ENCODE measurements at places on chromosomes 13 and 19.

GRCh38 chr13:35711909-35712308, 235.4 kb upstream of the MAB21L1 start:
- DNase-seq = no peak

DNA sequence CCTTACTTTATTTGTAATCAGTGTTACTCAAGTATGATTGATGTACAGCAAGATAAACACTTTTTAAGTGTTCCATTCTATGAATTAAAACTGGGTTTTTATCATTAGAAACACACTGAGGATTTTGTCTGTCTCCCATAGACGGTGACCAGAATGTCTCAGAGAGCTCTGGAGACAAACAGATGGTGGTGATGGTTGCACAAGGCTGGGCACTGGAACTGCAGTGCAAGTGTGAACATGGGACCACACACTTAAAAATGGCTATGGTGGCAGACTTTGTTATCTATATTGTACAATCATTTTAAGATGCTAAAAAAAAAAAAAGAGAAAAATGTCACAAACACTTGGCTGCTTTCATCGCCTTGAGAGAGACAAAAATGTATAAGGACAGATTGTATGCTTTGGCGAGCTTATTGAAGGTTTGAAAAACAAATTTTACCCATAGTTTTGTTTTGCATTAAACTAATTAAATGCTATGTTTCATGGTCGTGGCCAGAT, 273.0 kb downstream of the SHISA2 start:
- DNase-seq = no peak

DNA sequence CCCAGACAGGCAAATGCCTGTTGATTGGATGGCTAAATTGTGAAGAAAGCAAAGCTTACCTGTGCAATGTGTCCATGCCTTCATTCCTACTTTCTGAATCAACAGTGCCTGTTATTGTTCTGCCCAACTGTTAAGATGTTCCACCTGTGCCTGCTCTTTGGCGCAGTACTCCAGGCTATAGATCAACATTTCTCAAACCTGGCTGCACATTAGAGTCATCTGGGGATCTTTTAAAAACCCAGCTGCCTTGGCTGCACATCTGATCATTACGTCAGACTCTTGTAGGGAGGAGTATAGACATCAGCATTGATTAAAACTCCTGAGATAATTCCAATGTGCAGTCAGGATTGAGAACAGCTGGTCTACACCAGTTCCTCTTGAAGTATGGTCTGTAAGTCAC, 16.2 kb upstream of the CPB2 start:
- DNase-seq = no peak

- DNase-seq = no peak
Measured at GRCh38 chr13:52713894-52714293, 25.7 kb downstream of the CNMD start.

DNA sequence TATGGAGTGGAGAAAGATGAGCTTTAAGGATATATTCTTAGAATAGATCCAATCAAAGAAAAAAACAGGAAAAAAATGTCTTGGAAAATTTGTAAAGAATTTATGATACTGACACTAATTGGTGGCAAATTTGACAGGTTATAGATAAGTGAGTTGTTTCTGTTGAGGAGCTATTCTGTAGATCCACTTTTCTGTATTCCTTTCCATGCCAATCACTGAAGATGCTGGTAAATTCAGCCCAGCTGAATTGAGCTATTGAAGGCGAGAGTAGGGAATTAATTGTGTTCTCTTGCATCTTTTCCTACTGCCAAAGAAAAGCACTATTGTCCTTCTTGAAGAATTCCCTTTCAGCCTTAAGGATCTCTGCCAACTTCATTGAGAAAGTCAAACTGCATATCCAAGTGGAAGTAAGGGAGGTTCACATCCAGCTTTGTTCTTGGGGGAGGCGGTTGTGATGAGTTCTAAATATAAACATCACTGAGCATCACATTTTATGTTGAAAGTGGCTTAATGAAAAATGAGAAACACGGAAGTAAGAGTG, 113.1 kb downstream of the PCDH9 start:
- no peak for DNase-seq

GRCh38 chr13:91312324-91312723, 35.2 kb upstream of the MIR17HG start:
- DNase-seq = no peak

DNA sequence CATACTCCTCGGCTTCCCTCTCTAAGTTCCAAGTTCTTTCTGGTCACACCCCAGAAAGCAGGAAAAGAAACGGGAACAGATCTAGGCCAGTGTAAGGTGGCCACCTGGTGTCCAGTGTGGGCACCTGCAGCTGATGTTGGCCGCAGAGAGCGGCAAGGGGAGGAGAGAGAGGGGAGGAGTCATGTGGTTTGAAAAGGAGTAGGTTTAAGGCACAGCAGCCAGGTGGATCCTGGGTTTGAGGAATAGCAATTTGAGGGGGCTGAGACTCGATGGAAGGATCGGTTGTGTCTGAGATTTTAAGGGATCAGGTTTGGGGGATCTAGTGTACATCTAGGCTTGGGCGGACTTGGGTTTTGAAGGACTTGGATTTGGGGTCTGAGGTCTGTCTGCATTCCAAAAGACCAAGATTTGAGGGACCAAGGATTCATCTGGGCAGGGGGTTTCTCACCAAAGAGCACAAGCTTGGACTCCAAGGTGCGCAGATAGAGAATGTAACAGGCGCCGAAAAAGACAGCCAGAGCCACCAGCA, 1.2 kb downstream of the RABAC1 start:
- peak; percentile 41 for DNase-seq

GRCh38 chr19:31058676-31059340, 290.4 kb downstream of the TSHZ3 start:
- no peak for DNase-seq

- DNase-seq = no peak
Measured at GRCh38 chr13:67101730-67102467, 128.2 kb downstream of the PCDH9 start.

DNA sequence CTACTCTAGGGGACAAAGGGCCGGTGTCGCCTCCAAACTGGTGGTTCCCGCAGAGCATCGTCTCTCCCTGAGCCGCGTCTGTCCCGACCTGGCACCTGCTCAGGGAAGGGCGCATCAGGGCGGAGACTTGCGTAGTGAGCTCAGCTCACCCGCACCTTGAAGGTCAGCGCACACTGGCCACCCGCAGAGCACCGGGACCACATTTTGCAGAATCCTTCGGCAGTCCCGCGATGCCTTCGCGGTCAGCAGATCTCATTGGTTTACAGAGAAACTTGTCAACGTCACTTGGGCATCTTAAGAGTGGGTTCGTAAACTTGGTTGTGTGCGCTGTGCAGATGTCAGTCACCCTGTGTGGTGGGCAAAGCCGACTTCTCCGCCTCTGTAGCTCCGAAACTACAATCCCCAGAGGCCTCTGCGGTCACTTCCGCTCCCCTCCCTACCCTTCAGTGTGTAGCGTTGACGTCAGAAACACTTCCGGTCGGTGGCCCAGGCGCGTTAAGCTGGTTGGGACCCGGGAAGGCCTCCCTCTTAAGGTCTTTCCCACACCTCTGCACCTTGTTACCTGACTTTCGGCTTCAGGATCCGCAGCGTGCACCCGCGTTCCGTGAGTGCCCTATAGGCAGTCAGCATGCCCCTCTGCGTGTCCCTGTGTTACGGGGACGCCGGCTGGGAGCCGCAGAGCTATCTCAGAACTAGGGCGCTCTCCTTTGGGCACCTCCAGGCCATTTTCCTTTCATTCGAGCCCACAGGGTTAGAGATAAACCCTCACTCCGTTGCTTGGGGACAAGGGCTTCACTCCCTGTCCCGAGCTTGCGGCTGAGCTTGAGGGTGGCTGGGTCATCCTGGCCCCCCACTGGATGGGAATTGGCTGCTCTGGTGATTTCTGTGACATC, 36.5 kb upstream of the ZNF527 start:
- peak; percentile 76 for DNase-seq

DNA sequence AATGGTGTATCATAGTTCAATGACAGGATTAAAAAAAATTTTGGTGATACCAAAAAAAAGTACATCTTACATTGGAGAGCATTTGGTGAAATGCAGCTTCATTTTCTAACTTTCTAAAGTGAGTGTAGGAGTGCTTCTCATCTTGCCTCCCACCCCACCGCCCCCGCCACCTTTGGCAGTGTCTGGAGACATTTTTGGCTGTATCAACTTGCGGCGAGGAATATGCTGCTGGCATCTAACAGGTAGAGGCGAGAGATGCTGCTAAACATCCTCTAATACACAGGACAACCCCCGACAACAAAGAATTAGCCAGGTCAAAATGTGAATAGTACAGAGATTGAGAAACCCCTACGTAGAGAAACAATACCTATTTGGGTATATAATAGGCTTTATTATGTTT, 1.7 kb downstream of the DLEU7 start:
- no peak for DNase-seq

DNA sequence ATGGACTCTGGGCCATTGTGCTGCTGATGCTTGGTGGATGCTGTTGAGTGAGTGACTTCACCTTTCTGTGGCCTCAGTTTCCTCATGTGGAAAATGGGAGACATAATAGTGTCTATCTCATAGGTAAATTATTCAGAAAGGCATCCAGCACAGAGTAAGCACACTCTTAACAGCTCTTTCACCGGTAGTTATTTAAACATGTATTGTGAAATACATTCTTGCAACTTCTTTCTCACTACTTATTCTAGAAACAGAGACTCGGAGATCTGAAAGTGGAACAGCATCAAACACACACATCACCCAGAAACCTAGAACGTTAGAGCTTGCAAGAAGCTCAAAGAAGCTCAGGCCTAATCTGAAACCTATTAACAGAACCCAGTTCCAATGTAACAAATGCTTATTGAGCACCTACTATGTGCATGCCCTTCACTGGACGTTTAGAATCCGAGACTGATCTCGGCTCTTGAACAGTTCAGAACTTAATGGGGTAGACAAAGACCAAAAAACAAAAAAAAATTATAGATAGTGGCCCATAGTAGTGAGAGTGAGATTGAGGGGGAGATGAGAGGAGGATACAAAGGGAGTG, 4.1 kb downstream of the ZSWIM9 start:
- no peak for DNase-seq

GRCh38 chr19:19551853-19552192, 13.8 kb downstream of the CILP2 start:
- DNase-seq = no peak

DNA sequence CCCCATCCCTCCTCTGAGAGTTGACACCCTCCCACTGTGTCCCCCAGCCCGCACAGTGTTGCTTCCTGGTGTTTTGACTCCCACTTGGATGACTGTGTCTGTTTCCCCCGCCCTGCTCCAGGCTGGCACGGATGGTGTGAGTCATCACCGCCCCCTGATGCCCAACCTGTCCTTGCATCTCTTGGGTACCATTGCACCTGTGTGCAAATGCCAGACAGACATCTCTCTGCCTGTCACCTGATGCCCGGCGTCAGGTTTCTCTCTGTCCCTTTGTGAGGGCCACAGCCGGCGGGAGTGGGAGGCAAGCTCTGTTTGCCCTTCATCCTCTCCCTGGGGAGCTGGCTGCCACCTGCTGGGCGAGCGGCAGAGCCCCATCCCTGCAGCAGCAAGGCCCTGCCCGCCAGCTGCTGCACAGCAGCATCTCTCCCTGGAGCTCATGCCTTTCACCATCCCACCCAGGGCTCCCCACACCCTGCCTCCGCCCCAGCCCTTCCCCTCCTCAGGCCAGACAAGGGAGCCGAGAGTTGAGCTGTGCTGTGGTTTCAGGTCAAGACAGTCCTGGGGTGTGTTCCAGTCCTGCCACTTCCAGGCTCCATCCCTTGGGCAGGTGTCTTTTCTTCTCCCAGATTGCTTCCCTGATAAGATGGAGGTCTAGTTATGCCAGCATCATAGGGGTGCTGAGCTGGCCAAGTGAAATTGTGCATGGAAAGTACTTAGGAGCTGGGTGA, 29.7 kb downstream of the NKPD1 start:
- no peak for DNase-seq

DNA sequence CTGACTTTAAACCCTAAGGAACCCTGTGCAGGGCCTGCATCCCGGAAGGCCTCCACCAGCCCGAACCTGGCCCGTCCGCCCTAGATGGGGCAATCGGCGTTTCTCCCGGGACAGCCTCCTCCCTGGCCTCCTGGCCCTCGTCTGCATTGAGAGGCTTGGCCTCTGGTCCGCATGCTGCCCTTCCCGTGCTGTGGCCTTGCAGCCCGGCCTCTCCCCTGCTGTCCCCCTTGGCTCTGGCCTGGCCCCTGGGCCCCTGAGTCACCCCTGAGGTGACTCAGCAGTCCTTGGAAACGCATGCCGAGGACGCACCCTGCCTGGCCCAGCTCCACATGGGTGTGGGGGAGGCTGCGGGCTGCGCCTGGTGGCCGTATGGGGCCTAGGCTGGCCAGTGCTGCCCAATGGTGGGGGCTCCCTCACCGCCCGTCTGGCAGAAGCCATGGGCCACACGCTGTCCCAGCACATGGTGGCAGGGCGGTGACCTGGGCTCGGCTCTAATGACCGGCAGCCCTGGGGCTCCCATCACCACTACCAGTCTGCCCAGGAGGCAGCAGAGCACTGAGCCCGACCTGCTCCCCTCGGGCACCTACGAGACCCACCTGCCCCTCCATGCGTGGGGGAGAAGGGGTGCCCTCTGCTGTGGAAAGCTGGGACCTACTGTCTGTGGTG, 25.7 kb downstream of the SH3GL1 start:
- no peak for DNase-seq

- peak; percentile 21 for DNase-seq
Measured at GRCh38 chr13:94346261-94347019, 133.0 kb downstream of the DCT start.

DNA sequence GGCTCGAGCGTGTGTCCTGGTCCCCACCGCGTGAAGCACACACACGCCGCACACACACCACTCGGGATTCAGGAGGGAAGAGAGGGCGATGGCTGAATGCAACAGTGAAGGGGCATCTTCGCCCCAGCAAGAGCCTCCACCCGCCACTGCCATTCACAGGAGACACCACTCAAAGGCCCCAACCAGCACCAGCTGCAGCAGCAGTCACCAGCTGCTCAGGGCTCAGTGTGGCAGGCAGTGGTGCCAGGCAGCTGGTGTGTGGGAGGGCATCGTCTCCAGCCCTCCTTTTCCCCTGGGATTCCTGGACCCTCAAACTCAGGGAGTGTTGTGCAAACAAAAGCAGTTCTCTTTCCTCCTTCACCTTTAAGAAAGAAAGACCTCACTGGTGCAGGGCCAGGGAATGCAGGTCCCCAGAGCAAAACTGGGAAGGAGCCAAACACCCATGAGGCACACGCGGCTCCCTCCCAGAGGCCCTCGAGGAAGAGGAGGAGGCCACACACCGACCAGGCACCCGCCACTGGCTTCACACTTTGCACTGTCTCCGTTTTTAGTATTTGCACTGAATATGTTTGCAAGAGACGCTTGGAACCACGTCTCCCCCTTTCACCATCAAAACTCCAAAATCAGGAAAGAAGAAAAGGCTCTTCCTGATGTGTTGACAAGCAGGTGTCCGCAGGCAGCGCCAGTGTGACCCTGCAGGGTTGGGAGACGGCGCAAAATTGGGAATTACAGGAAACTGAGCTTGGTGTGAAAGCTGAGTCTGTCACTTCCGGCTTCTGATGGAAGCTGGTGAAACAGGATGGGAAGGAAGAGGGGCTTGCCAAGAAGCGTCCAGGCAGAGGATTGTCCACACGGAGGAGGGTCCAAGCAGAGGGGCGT, 26.4 kb upstream of the F7 start:
- DNase-seq = no peak

- no peak for DNase-seq
Measured at GRCh38 chr13:74024314-74024713, 109.9 kb downstream of the KLF12 start.
